ENCODE measurements at places on chromosomes 6 and 20.
A peak's percentile ranks its signal among the peaks of the same experiment; 100 is the strongest.

- DNase-seq, result peak; percentile 93
Observed at GRCh38 chr6:44211284-44211683, 5.4 kb upstream of the MYMX start.

DNA sequence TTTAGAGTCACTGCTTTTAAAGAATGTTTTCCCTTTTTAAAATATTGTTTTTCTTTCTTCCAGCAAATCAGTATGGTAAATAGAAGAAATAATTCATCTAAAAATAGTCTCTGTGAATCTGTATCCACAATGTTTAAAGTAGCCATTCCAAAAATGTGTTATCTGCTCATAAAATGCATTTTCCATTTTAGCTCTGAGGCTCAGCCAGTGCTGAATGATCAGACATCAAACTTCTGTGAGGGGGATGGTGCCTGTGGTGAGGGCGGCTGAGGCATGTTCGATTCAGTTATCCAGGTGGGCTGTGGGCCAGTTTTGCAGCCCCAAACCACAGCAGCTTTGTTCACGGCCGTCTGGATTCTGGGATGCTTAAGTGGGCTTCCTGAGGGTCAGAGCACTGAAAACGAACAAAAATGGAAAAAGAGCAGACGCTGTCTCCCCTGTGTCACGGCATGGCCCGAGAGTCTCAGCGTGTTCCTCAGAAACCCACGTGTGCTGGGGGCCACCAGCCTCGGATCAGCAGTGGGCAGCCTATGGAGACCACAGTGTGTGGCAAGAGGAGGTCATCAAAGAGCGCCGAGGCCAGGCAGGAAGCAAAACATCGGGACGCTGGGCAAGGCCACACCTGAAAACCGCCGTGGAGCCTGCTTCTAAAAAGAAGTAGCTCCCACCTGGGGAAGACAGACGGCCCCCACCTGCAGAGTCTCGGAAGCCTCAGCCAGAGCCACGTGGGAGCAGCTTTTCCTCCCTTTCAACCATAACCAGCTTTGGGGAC is 134.9 kb upstream of the THBS2 start:
- DNase-seq, result no peak

GRCh38 chr20:23031346-23031745 is 3.8 kb upstream of the SSTR4 start:
- no peak for DNase-seq

DNA sequence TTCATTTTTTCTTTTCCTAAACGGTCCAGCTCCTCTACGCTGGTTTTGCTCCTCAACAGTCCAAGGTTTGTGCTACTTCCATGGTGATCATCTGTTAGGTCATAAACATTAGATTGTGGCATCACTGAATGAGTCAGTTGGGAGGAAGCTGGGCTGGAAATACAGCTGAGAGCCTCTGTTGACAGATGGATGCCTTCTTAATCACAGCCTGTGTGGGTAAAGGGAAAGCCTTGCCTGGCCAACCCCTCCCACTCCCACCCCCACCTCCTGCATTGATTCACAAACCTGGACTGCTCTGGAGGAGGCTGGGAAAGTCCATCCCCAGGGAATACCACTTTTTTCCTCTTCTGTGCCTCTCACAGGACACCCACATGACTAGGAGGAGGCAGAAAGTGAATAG is 180.6 kb upstream of the CCN2 start:
- DNase-seq, result no peak

DNA sequence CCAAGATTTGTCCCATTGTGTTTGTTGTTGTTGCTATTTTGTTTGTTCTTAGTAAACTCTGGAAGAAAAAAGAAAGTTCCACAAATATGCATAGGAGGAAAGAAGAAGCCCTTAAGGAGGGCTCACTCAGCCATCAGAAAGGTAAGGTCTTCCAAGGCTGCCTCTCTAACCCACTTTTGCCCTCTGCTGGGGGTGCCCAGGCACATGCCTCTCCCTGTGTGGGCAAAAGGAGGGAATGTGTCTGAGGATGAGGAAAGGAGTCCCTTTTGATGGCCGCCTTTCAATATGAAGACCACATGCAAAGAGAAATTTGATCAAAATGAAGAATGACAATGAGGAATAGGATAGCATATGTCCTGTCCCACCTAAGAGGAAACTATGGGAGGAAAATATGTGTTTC is 248.2 kb upstream of the POU3F2 start:
- no peak for DNase-seq

GRCh38 chr6:71496018-71496721 is 207.6 kb downstream of the OGFRL1 start:
- DNase-seq, result no peak

DNA sequence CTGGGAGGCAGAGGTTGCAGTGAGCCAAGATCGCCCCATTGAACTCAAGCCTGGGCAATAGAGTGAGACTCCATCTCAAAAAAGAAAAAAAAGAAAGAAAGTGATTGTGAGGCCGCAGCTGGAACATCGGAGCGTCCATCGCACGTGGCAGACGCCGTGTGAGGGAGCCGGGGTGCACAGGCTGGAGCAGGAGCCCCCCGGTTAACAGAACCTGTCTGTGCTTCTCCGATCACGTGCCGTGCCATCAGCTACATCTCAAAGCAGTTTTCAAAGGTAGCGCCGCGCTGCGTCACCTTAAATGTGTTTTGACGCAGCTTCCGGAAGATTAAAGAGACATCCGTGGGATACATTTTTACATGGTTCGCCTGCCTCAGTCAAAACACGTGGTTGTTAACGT is 138.9 kb downstream of the TAF4 start:
- no peak for DNase-seq

- no peak for DNase-seq
Observed at GRCh38 chr6:85422996-85423395, 26.9 kb upstream of the NT5E start.

GRCh38 chr20:32062776-32063170 is 10.7 kb downstream of the HCK start:
- DNase-seq, result peak; percentile 90

DNA sequence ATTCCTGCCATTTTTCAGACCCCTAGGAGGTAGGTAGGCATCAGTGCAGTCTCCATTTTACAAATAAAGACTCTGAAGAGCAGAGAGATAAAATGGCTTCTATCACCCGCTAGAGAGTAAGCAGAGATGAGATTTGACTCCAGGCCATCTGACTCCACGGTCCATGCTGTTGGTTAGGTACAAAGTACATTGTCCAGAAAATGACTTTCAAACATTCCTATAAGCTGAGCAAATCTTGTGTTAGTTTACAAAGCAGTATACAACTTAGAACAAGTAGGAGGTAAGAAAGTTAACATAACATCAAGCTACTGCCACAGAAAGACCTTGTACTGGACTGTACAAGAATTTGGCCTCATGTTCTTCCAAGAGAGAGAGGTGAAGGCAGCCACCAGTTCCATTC is 14.9 kb downstream of the BTN1A1 start:
- no peak for DNase-seq

GRCh38 chr6:107555449-107555848 is 65.5 kb downstream of the SOBP start:
- no peak for DNase-seq

GRCh38 chr6:37502703-37503291 is 3.1 kb upstream of the CCDC167 start:
- no peak for DNase-seq

GRCh38 chr6:168118935-168119334 is 39.9 kb upstream of the FRMD1 start:
- no peak for DNase-seq

- no peak for DNase-seq
Observed at GRCh38 chr6:105994591-105995390, 91.3 kb upstream of the PRDM1 start.

DNA sequence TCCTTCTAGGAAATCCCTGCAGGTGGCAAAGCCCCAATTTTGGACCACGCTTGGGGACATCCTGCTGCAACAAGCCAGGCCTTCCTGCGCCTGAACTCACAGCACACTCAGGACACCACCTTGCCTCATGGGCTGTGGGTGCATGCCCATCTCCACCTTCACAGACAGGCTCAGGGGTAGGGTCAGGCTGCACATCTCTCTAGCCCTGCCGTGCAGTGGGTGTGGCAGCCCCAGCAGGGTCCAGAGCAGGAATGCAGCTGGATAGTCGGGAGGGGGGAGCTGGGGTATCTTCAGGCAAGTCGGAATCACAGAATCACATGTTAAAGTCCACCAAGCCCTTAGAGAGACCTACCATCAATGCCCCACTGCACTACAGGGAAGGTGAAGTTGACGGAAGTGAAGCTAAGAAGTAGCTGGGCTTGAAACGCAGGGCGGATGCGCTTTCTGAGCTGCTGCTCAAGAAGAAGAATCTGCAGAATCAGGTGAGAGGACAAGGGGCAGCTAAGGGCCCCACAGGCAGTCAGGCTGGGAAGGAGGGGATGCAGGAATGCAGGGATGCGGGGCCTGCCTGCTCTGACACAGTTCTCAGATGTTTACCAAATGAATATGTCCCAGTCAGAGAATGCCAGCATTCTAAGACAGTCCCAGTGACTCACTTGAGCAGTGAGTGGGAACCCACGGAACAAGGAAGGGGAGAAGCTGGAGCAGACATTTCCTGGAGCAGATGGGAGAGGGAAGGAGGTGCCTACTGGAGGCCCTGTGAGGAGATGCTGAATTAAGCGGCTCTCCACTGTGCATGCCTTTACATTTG is 11.3 kb downstream of the SERPINB6 start:
- no peak for DNase-seq

- no peak for DNase-seq
Observed at GRCh38 chr6:16999491-17000436, 102.1 kb upstream of the STMND1 start.

GRCh38 chr6:134772671-134773360 is 177.1 kb downstream of the ALDH8A1 start:
- DNase-seq, result no peak

GRCh38 chr6:82035526-82035925 is 212.0 kb downstream of the IBTK start:
- no peak for DNase-seq

- DNase-seq, result no peak
Observed at GRCh38 chr6:50030777-50031562, 9.2 kb upstream of the DEFB110 start.

DNA sequence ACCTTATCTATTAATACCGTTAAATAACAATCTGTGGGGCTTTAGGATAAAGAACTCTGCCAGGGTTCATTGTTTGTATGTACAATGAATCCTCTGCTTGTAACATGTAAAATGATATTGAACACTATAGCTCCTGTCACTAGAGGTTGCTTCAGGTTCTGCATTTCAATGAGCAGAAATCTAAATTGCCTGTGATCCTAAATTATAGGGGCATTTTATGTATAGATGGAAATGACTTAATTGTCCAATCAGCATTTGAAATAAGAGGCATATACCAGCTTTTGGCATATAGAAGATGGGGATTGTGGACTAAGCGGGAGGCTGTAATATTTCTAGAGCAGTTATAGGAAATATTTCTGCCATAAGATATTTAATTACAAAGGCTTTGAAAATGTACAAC is 2.0 kb downstream of the NCOA3 start:
- DNase-seq, result no peak

- no peak for DNase-seq
Observed at GRCh38 chr6:143402721-143403336, 47.7 kb downstream of the ADAT2 start.

- DNase-seq, result no peak
Observed at GRCh38 chr6:168528474-168529095, 87.6 kb downstream of the SMOC2 start.

DNA sequence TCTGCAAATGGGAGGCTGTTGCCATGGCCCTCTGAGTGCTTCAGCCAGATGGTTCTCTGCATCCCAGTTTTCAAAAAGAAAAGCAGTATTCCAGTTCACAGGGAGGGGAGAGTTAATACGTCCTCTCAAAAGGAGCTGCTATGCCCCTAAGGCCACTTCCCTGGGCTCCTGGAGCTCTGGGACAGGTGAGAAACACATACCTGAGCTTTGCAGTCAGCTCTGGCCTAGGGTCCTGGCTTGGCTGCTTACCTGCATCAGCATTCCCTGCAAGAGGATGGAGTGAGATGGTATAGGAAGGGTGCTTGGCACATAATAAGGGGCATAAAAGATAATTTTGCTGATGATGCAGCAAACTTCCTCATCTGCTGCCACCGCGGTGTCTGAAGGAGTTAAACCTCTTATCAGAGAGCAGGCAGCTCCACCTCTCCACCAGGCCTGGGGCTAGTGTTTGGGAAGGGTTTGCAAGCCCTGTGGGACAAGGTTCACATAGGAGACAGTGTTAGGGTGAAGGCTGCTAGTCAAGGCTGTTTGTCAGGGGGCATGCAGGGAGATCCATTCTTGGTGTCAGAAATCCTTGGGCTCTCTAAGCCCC is 62.7 kb downstream of the SLC24A3 start:
- DNase-seq, result no peak

GRCh38 chr6:53591873-53592272 is 47.0 kb upstream of the GCLC start:
- DNase-seq, result no peak

GRCh38 chr6:49647476-49647875 is 10.8 kb upstream of the RHAG start:
- DNase-seq, result no peak

- DNase-seq, result peak; percentile 92
Observed at GRCh38 chr6:139028658-139029469, at the start of gene ABRACL. Gene ABRACL (plus strand): TSS chr6:139028745. CDS start chr6:139034161, 5,416 bp downstream.

DNA sequence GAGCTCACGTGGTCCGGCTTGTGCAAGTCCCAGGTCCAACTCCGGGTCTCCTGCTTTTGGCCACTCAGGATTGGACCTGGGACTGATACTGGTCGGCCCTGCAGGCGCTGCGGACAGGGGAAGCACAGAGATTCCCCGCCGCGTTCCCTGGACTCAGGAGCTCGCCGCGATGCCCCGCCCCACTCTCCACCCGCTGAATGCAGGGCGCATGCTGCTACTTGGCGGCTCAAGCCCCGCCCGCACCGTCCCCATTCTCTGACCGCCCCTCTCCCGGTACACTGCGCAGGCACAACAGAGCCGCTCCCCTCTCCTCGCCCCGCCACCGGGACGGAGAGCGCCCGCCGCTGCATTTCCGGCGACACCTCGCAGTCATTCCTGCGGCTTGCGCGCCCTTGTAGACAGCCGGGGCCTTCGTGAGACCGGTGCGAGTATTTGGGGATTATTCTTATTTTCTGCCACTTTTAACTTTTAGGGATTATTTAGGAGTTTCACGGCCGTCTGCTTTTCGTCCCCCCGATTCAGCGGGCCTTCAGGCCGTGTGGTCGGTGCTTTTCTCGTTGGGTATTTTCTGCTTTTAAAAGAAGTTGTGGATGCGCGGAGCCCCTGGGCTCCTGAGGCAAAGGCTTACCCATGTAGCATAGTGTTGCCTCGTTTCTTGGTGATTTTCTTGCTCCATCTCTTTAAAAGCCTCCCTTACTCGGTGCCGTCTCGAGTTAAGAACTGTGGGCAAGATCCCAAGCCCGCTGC is at the start of gene TMEM14C:
TMEM14C (plus strand) TSS at position 251 of the 747 bp plus-strand sequence. CDS start 1,544 bp downstream, outside the sequence.
- DNase-seq, result peak; percentile 100

GRCh38 chr6:75850026-75850833 is 101.2 kb downstream of the MYO6 start:
- no peak for DNase-seq

All from AML-193 (cell line).